ENCODE measurements at places on chromosomes 5 and 9.

DNA sequence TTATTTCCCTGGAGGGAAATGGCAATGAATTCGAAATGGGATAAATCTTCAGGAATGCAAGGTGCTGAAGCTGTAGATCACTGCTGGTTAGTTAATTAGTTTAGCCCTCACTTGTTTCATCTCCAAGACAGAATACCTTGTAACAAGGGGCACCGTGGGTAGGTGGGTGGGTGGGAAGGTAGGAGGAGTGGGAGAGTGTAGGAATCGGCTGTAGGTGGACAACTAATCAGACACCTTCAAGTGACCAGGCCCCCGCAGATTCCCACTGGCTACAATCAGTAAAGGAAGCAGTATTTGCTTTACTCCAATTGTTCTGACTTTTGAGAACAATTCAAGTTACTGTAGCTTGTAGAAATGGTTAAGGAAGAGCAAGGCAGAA lies 293.7 kb downstream of the TLE1 start:
- DNase-seq = no peak

- DNase-seq = no peak
Measured at GRCh38 chr9:21812415-21812814, 10.0 kb downstream of the MTAP start.

DNA sequence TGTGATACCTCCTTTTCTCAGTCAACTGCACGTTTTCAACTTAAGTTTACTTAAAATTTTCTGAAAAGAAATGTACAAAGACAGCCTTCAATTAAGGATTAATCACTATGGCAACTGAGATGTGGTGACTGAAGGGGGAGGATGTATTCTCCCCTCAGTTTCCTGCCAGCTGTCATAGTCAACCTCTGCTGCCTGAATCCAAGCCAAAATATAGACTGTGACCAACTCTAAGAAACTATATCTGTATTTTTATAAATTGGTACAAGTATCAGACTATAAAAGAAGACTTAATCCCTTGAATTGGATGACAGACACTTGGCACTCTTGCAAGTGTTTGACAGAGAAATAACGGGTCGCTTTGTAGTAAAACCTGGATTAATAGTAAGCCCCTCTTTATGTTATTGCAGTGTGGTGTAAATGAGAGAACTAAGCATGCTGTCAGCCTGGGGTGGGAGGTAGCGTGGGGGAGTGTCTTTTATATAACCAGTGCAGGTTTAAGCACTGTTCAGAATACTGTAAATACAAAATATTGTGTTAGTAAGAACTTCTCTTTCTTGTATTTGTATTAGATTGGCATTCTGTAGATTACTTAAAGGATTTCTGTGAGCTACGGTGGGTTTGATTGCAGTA lies 106.4 kb downstream of the ERCC6L2 start:
- no peak for DNase-seq

GRCh38 chr9:124133727-124134126 lies 122.2 kb downstream of the LHX2 start:
- no peak for DNase-seq

GRCh38 chr9:128494108-128494745 lies 10.3 kb upstream of the GLE1 start:
- peak; percentile 58 for DNase-seq

- DNase-seq = no peak
Measured at GRCh38 chr5:126503602-126504104, 80.4 kb downstream of the GRAMD2B start.

DNA sequence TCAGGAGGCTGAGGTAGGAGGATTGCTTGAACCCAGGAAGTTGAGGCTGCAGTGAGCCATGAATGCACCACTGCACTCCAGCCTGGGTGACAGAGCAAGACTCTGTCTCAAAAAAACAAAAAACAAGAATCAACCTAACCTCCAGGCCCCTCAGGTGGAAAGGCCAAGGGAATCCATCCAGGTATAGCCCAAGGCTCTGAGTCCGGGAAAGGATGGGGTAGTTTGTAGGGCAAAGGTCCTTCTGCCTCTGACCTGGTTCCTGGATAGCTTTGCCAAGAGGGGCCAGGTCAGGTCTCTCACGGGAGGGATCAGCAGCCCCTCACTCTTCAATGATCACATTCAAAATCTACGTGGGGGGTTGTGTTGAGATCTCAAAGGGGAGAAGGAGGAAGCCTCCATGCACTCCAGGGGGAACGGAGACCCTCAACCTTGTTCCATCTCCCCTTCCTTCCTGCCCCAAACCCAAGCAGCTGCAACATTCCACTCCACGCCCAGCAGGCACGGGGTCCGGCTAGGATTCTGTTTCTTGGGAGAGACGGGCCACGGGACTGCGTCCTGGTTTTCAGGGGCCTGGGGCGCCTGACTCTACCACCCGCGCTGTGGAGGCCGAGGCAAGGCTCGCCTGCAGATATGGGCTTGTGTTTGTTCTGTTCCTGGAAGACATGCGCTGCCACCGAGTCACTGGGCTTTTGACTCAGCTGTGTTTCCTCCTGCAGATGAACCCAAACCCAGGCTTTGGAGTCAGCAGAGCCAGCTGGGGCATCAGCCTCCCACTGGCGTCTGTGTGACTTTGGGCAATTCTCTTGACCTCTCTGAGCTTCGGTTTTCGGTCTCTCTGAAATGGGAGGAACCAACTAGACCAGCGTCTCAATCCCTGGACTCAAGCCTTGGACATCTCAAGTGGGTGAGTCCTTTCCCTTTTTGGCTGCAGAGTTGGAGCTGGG lies 35.5 kb downstream of the PLPP7 start:
- DNase-seq = no peak

DNA sequence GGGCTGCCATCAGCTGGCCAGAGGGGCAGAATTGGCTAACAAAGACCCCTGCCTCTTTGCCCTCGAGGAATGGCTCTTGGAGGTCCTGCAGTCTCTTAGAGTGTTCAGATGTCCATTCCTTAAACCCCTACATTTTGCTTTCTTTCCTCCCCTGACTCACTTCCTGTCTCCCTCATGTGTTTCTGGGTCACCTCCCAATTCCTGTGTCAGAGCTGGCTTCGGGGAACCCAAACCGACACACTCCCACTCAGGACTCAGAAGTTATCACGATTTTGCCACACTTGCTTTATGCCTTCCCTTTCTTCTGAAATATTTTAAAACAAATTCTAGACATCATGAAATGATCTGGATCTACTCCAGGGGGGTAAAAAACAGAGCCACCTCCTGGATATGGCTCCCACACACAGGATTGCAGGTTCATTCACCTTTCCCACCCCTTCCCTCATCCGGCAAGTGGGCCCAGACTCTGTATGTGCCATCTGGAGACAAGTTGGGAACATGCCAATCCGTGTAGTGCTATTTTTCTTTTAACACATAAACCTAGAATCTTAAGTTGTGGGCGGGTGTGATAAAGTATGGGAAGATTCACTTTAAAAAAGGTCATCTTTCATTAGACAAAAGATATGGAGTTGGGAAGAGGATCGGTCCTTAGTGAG lies 145.7 kb downstream of the NXNL2 start:
- DNase-seq = no peak

Measured in NCI-H510A (cell line).